ENCODE measurements at places on chromosomes 1 and 21.

DNA sequence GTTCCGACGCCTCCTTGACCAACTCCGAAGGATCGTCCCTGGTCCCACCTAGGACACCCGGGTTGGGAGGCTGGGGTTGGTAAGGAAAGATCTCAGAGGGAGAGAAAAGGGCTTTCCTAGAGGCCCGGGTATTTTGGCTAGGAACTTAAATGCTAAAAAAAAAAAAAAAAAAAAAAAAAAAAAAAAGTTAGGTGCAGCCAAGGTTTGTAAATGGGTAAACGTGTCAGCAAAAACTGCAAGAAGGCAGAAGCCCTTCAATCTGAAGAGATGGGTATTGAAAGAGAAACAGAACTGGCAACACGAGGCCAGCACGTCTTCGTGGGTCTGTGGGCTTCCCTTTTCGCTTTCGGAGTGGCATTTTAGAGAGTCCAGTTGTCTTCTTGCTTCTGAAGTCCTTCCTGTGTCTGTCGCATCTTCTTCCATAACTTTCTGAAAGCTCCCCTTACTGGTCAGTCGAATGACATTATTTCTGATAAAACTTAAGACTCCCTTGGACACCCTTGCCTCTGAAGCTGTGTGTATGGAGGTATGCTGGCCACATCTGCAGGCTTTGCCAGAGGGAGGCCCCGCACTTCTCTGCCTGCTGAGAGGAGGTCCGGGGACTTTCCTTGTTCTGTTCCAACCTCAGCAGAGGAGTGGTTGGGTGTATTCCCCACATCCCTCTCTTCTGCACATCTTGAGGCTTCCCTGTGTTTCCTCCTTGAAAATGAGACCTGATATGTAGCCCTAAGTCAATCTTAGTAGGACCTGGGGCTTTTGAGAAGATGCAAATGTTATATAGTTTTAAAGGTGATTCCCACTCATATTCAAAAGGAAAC, 745 bp downstream of the RCSD1 start:
- no peak for DNase-seq

- DNase-seq, result no peak
Observed at GRCh38 chr1:64515427-64515826, 45.5 kb downstream of the CACHD1 start.

DNA sequence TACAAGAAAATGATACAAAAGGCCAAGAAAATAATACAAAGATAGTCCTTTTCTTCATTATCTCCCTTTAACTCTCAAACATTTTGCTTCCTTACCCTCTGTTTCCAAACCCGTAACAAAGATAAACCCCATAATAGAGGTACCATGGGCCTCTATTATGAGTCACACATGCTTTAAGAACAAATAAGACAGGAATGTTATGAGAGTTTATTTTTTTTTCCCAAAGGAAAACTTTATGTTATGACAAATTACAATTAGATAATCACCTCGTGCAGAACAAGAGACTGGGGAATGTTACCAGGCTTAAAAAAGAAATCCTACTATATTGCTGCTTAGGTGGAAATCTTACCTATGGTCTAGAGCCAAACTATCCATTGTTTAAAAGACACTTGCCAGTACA, 272.0 kb downstream of the BRINP3 start:
- DNase-seq, result no peak

DNA sequence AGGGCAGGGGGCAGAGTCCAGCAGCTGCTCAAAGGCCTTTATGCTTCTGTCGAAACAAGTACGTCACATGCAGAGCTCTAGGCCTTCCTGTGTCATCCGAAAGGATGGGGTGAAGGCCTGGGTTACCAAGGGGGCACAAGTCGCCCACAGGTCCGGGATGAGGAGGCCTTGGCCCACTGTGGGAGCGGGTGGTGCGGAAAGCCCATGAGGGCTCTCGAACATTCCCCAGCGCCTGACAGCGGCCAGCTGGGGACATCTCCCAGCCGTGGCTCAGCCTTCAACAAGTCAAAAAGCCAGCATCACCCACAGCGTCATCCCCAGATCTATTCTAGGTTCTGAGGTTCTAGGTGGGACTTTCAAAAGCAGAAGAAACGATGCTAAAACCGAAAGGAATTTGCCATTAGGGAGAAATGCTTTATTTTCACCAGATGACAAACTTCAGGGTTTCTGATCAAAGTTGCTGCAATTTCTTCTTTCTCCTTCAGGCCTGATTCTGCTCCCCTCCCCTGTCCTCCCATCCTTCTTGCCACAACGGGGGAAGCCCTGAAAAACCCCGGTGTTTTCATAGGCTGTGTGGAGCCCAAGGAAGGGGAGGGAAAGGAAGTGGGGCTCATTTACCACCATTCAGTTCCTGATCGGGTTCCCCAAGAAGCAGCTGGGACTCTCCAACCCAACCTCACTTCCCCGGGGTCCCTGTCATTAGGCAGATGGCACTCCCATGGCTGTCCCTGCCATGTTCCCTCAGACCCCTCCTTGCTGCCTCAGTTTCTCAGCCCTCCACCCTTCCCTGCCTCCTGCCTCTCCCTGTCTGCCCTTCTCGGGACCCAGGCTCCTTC, 17.6 kb downstream of the GPR137B start:
- no peak for DNase-seq

GRCh38 chr21:46562964-46563607, 41.8 kb downstream of the S100B start:
- no peak for DNase-seq

DNA sequence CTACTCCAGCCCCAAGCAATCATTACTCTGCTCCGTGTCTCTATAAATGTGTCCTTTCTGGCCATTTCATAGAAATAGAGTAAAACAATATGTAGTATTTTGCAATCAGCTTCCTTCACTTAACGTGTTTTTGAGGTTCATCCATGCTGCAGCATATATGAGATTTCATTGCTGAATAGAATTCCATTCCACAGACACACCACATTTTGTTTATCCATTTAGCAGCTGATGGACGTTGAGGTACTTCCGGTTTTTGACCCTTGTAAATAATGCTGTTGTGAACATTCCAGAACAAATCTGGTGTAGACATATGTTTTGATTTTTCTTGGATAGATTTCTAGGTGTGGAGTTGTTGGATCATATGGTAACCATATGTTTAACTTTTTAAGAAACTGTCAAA, 30.7 kb downstream of the ADAM30 start:
- DNase-seq, result no peak

DNA sequence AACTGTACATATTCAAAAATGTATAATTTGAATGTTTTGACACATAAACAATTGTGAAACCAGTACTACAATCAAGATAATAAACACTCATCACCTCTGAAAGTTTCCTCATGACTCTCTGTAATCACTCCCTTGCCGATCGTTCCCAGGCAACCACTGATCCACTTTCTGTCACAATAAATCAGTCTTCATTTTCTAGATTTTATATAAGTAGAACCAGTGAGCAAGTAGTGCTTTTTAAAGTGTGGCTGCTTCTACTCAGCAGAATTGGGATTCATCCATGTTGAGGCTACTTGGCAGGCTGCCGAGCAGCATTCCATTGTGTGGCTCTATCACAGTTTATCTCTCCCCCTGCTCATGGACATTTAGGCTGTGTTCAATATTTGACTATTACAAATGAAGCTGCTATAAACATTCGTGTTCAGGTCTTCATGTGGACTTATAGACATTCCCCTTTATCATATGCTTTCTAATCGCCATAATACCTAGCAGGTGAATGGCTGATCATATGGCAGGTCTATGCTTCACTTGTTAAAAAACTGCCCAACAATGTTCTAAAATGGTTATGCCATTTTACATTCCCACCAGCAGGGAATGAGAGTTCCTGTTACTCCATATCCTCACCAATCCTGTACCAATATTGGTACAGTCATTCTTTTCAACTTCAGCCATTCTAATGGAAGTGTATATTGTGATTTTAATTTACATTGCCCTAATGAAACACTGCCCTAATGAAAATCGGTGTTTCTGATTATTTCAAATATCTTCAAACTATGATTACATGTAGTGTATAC, 20.5 kb downstream of the TEX38 start:
- no peak for DNase-seq

- DNase-seq, result no peak
Observed at GRCh38 chr1:230186874-230187273, 119.8 kb downstream of the GALNT2 start.

DNA sequence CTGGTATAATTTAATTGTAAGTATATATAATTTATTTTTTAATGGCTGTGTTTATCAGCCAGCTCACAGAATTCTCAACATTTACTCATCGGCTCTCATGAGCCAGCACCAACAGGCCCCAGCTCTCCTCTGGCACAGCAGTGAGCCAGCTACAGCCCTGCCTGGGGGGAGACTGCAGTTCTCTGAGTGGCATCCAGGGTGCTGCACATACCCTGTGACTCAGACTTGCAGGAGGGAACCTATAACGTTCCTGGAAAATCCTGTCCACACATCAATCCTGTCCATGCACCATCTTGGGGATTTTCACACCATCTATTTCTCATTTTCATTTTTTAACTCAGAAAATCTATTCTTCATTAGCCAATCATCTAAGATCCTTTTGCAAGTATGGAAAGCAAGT, 36.5 kb downstream of the FHAD1 start:
- no peak for DNase-seq

- DNase-seq, result no peak
Observed at GRCh38 chr1:51520700-51521248, 1.7 kb upstream of the EPS15 start.

GRCh38 chr1:67584938-67585337, 100.1 kb upstream of the GADD45A start:
- DNase-seq, result no peak

DNA sequence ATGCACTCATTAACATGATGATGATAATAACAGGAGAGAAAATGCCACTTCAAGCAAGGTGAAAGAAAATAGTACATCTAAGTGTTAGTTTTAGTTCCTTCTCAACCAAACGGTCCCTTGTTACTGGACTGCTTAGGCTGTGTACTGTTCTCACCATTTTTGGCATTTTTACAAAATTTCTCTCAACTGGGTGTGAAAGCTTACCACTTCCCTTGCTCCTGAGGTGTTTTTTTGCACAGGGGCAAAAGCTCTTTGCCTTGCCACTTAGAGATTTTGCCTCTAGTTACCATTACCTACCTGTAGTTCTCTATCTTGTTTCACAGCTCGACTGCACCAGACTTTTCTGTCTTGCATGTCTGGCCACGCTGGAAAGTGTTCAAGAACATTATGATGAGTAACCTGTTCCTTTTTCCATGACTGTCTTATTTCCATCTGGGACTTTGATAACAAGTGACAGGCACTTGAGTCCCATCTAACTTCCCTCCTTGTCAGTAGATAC, 10.7 kb downstream of the NEK7 start:
- DNase-seq, result no peak

DNA sequence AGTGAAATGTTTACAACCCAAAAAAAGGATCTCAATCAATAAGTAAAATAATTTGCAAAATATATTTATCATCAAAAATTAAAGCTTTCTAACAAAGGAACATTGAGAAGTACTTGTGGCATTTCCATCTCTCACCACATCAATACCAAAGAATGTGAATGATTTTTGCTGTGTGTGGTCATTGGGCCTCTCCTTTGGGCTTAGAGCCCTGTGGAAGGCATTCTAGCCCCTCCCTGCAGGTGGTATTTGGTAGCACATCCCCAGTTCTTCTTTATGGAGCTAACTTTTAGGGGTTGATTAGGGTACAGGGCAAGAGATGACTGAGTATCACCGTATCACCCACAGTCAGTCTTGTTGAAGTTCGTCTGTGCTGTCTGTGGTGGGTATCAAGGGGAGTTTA, 294.1 kb upstream of the SGIP1 start:
- no peak for DNase-seq

- DNase-seq, result no peak
Observed at GRCh38 chr1:221874285-221875003, 132.6 kb upstream of the DUSP10 start.

DNA sequence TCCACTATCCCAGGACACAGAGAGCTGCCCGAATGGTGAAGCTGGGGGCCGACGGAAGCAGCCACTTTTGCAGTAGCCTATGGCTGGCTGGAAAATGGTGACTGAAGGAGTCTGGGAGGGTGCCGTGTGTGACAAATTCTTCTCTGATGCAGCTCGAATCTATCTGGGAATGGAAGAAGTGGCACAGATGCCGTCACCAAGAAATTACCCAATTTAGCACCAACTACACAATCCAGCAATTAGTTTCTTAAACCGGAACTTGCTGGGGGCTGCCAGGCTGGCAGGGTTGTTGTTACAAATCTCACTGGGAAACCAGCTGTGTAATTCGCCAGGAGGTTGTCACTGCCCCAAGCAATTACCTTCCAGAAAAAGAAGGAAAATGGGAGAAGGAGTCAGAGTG, 18.0 kb downstream of the DLGAP3 start:
- no peak for DNase-seq

DNA sequence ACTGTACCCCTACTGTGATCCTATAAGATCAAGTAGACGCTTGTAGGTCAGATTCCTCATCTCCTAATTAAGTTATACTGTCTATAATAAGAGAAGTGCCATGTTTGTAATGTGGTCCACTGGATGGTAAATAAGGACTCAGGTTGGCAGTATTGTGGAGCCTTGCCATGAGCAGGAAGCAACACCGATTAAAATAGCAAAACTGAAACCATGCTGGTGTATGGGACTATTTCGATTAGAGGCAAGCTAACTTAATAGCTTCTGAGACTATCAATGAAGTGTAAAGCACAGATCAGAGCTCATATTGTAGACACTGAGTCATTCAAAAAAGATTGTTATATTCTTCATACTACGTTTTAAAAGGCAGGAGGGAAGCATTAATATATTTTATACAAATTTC, 348.8 kb downstream of the HHAT start:
- no peak for DNase-seq

GRCh38 chr1:76625886-76626678, 241.2 kb upstream of the ST6GALNAC5 start:
- DNase-seq, result no peak

GRCh38 chr1:47951026-47951425, 46.2 kb downstream of the TRABD2B start:
- no peak for DNase-seq

GRCh38 chr1:188386161-188386560, 1557.4 kb downstream of the PLA2G4A start:
- no peak for DNase-seq

GRCh38 chr1:246930830-246931548, 759 bp downstream of the AHCTF1 start:
- DNase-seq, result no peak

DNA sequence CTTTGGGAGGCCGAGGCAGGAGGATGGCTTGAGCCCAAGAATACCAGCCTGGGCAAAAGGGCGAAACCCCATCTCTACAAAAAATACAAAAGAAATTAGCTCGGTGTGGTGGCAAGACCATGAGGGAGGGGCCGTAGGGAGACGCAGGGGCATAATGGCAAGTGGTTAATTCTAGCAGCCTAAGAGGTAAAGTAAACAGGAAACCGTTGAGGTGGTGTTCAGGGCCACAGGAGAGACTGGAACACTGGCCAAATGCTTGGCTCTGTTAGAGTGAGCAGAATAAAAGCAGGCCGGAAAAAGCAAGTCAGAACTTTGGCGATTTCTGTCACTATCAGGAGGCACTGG, 89.2 kb downstream of the RIPK4 start:
- DNase-seq, result peak; percentile 95

- DNase-seq, result no peak
Observed at GRCh38 chr1:11280719-11281376, 7.8 kb downstream of the UBIAD1 start.

- DNase-seq, result no peak
Observed at GRCh38 chr1:198455966-198456365, 84.5 kb downstream of the ATP6V1G3 start.
